Chondrocyte (in vitro differentiated cells): ENCODE measurements at places on chromosomes 5 and 9. TPM values are rescaled to one million over a fixed set of nuclear protein-coding genes. Genes with fewer than 3 reads are reported as not detected.
A peak's percentile ranks its signal among the peaks of the same experiment; 100 is the strongest.

DNA sequence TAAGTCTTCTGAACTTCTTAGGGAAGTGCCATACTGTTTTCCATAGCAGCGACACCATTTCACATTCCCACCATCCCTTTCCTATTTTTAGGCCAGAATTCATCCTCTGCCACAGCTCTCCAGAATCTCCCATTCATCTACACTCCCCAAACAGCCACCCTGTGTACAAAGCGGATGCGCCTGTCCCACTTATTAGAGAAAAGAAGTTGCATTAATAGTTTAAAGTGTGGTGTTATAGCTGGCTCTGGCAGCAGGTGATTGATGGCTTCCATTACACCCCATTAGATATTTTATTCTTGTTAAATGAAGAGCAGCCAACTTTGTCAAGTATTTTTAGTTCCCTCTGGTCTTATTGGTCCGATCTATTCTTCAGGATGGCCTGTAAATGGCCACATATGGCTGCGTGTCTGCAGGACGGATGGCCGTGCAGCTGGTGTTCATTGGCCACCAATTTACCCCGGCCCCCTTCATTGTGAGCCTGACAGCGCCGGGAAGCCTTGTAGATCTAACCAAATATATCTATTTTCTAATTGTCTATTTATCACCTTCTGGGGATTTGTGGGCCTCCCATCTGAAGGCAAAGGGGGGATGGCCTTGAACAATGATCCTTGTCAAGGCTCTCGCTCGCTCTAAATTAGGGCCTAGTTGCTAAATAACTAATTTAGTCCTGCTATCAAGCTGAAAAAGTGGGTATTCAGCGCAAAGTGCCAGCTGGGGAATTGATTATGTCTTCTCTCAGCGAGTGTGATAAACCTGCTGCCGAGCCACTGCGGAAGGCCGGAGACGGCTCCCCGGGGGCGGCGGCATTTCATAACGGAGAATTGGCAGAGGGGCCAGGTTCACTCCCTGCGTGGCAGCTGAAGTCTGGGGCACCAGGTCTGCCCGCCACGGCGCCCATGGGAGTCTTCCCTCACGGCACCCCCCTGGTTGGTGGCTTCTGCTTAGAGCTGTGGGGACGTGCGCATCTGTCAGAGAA, 141.1 kb downstream of the MELK start:
- H3K27me3 ChIP-seq: peaks cover 50% of the 10 kb centered on the region
- no peaks in the 10 kb centered on the region for H3K4me1 ChIP-seq
- DNase-seq: no peak
- no peak overlapping the region for H3K4me3 ChIP-seq
- no peak overlapping the region for H3K27ac ChIP-seq

DNA sequence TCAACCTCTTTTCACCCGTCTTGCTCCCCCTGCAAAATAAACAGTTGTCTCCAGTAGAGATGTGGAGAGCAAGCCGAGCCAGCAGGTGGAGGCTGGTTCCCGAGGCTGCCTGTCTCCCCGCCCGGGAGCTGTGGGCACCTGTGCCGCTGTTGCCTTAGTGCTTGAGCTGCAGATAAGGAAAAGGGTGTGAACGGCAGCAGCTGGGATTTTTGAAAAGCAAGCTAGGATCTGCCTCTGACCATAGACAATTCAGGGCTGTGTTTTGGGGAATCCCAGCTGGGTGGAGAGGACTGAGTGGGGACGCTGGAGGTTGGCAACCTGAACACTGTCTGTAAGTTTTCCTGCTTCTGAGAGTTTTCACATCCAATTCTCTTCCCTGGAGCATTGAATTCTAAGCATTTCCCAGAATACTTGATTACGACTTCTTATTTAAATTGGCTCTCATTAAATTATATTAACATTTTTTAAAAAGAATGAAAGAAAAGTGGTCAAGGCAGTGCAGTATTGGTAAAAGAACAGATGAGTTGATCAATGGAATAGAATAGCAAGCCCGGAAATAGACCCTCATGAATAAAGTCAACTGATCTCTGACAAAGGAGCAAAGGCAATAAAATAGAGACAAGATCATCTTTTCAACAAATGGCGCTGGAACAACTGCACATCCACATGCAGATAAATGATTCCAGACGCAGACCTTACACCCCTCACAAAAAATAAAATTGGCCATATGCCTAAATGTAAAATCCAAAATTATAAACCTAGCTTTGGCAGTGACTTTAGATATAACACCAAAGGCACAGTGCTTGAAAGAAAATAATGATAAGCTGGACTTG, 9.7 kb downstream of the WNK2 start:
- H3K36me3 ChIP-seq: peaks cover 2% of the 10 kb centered on the region
- H3K4me1 ChIP-seq: no peaks in the 10 kb centered on the region
- no peak overlapping the region for H3K4me3 ChIP-seq

GRCh38 chr5:79974886-79975285, 16.2 kb downstream of the MTX3 start:
- H3K27ac ChIP-seq: no peak overlapping the region
- no peak overlapping the region for H3K4me3 ChIP-seq

KIAA0825 gene
- total RNA-seq: 3.4 to 8.0 TPM (median 4.1 TPM) in 3 replicates

- H3K27me3 ChIP-seq: peaks cover 3% of the 10 kb centered on the region
- H3K4me3 ChIP-seq: no peak overlapping the region
- DNase-seq: no peak
- peaks cover 4% of the 10 kb centered on the region for H3K4me1 ChIP-seq
Measured at GRCh38 chr5:180201051-180201987, 7.7 kb downstream of the RASGEF1C start.

- no peak overlapping the region for H3K27ac ChIP-seq
- peaks cover 8% of the 10 kb centered on the region for H3K36me3 ChIP-seq
- no peaks in the 10 kb centered on the region for H3K27me3 ChIP-seq
- peaks cover 5% of the 10 kb centered on the region for H3K4me1 ChIP-seq
Measured at GRCh38 chr5:113067635-113068344, 91.2 kb downstream of the DCP2 start.

ZDHHC12 gene
- total RNA-seq: 23.6 to 24.7 TPM (median 24.3 TPM) in 3 replicates

DNA sequence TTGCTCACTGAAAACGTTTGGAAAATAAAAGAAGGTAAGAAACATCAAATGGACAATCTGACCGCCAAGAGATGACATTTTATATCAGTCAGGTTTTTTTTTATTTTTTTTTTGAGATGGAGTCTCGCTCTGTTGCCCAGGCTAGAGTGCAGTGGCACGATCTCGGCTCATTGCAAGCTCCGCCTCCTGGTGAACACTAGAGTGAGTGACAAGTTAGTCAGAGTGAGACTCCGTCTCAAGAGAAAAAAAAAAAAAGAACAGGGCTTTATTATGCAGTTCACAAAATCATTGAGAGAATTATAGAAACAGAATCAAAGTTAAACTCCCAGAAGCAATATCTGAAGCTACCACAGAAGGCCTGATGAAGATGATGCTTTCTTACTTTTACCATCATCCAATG, 70.1 kb downstream of the DTWD2 start:
- H3K4me1 ChIP-seq: peaks cover 11% of the 10 kb centered on the region
- DNase-seq: no peak
- H3K27me3 ChIP-seq: no peaks in the 10 kb centered on the region

GRCh38 chr9:120936011-120936763, 9.6 kb upstream of the TRAF1 start:
- H3K27ac ChIP-seq: peak overlapping the region; percentile 99
- peak overlapping the region; percentile 51 for H3K4me3 ChIP-seq
- H3K4me1 ChIP-seq: peaks cover 84% of the 10 kb centered on the region

RUSC2 gene
- 96.3 to 135 TPM (median 107 TPM) in 3 replicates for total RNA-seq

HRH2 gene
- 0.27 to 0.38 TPM (median 0.30 TPM) in 3 replicates for total RNA-seq

ROR2 gene
- total RNA-seq: 16.0 to 19.4 TPM (median 18.6 TPM) in 3 replicates

GRCh38 chr9:98993570-98993945, 49.9 kb downstream of the COL15A1 start:
- peaks cover 68% of the 10 kb centered on the region for H3K4me1 ChIP-seq
- no peak overlapping the region for H3K4me3 ChIP-seq
- DNase-seq: no peak
- H3K36me3 ChIP-seq: no peaks in the 10 kb centered on the region

GRCh38 chr9:38641985-38642864, 21.8 kb upstream of the ANKRD18A start:
- H3K27me3 ChIP-seq: no peaks in the 10 kb centered on the region
- H3K4me1 ChIP-seq: peaks cover 5% of the 10 kb centered on the region
- no peak overlapping the region for H3K4me3 ChIP-seq
- H3K36me3 ChIP-seq: no peaks in the 10 kb centered on the region
- no peak for DNase-seq

- no peak for DNase-seq
- H3K27ac ChIP-seq: no peak overlapping the region
- peaks cover 8% of the 10 kb centered on the region for H3K4me1 ChIP-seq
- no peak overlapping the region for H3K4me3 ChIP-seq
- no peaks in the 10 kb centered on the region for H3K27me3 ChIP-seq
Measured at GRCh38 chr5:32383065-32383464, 61.5 kb downstream of the ZFR start.

PCDHA4 gene
- 7.1 to 11.1 TPM (median 8.3 TPM) in 3 replicates for total RNA-seq

FLT4 gene
- 0.10 to 0.31 TPM (median 0.29 TPM) in 3 replicates for total RNA-seq

BRINP1 gene
- total RNA-seq: 0.07 to 0.22 TPM in 2 of 3 replicates, not detected in the other

SKP2 gene
- 34.8 to 41.1 TPM (median 36.1 TPM) in 3 replicates for total RNA-seq

- no peaks in the 10 kb centered on the region for H3K27me3 ChIP-seq
- H3K27ac ChIP-seq: peak overlapping the region; percentile 1
- no peak overlapping the region for H3K4me3 ChIP-seq
- peaks cover 16% of the 10 kb centered on the region for H3K36me3 ChIP-seq
- H3K4me1 ChIP-seq: peaks cover 30% of the 10 kb centered on the region
- DNase-seq: no peak
Measured at GRCh38 chr9:124358631-124359030, 56.6 kb downstream of the PSMB7 start.

- no peak overlapping the region for H3K4me3 ChIP-seq
- no peaks in the 10 kb centered on the region for H3K27me3 ChIP-seq
- no peak overlapping the region for H3K27ac ChIP-seq
- no peaks in the 10 kb centered on the region for H3K36me3 ChIP-seq
- DNase-seq: no peak
Measured at GRCh38 chr5:59097712-59098111, 514.8 kb downstream of the RAB3C start.

DNA sequence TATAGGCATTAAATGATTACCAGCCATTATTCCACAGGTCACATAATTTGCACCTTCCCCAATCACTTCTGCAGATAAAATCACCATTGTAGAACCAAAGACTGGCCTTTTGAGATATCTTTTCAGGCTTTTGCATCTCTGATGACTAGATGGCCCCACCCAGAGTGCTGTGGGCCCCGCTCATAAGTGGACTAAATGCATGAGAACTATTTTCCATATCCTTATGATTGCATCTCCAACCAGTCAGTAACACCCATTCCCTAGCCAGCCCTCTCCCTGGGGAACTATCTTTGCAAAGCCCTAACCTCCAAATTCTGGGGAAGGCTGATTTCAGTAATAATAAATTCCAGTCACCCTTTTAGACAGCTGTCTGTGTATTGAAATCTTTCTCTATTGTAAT, 53.5 kb upstream of the CDH9 start:
- H3K4me1 ChIP-seq: no peaks in the 10 kb centered on the region
- H3K27ac ChIP-seq: no peak overlapping the region
- H3K36me3 ChIP-seq: no peaks in the 10 kb centered on the region
- H3K4me3 ChIP-seq: no peak overlapping the region
- no peak for DNase-seq

SLC25A2 gene
- 0.15 to 0.48 TPM (median 0.41 TPM) in 3 replicates for total RNA-seq

DNA sequence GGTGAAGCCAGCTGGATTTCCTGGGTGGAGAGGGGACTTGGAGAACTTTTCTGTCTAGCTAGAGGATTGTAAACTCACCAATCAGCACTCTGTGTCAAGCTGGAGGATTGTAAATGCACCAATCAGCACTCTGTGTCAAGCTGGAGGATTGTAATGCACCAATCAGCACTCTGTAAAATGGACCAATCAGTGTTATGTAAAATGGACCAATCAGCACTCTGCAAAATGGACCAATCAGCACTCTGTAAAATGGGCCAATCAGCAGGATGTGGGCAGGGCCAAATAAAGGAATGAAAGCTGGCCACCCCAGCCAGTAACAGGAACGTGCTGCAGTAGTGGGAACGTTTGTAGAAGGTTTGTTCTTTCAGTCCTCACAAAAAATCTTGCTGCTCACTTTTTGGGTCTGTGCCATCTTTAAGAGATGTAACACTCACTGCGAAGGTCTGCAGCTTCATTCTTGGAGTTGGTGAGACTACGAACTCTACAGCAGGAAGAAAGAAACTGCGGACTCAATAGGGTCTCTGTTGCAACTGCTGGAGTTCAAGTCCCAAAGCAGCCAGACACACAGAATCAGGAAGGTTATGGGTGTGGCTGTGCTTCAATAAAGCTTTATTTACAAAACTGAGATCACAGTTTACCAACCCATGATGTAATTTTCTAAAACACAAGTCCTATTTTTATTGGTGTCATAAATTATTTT, 145.7 kb upstream of the ERCC6L2 start:
- H3K4me1 ChIP-seq: peaks cover 4% of the 10 kb centered on the region
- H3K27ac ChIP-seq: no peak overlapping the region
- no peak for DNase-seq
- H3K27me3 ChIP-seq: peaks cover 4% of the 10 kb centered on the region
- H3K36me3 ChIP-seq: peaks cover 6% of the 10 kb centered on the region

- no peak within 1 kb of the TSS for H3K4me3 ChIP-seq
- H3K36me3 ChIP-seq: no peaks in the 10 kb centered on the region
- no peak for DNase-seq
- peaks cover 13% of the 10 kb centered on the region for H3K4me1 ChIP-seq
Measured at GRCh38 chr9:137227054-137227852, at the start of gene RNF224. Gene RNF224, plus strand, starts transcription at chr9:137227502. Its CDS starts 834 bp downstream, at chr9:137228336.

- no peak for DNase-seq
- H3K4me3 ChIP-seq: peak overlapping the region; percentile 70
- peaks cover 14% of the 10 kb centered on the region for H3K4me1 ChIP-seq
- H3K27me3 ChIP-seq: no peaks in the 10 kb centered on the region
- no peak overlapping the region for H3K27ac ChIP-seq
Measured at GRCh38 chr5:157328277-157328912, 62.5 kb downstream of the CYFIP2 start.

DNA sequence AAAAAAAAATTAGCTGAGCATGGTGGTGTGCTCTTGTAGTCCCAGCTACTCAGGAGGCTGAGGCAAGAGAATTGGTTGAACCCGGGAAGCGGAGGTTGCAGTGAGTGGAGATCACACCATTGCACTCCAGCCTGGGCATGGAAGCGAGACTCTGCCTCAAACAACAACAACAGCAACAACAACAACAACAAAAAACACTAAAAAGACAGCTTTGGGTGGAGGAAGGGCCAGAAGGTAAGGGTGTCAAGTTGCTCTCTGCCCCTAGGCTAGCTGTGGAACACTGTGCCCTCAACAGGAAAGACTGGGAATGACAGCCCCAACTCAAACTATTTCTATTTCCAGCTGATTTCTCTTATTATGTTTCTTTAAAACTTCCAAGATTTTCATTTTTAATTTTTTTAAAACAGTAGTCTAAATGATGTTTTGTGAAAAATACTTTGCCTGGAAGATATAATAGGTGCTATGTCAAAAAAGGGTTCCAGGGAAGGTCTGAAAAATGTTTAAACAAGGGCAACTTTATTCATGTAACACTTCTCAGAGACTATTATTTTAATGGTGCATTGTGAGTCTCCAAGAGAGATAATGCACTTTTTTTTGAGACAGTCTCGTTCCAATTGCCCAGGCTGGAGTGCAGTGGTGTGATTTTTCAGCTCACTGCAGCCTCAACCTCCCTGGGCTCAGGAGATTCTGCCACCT, 29.9 kb downstream of the CLINT1 start:
- H3K4me3 ChIP-seq: no peak overlapping the region
- no peak for DNase-seq
- peaks cover 54% of the 10 kb centered on the region for H3K4me1 ChIP-seq
